WERI-Rb-1 (cell line): ENCODE measurements at places on chromosomes 3 and 15.

DNA sequence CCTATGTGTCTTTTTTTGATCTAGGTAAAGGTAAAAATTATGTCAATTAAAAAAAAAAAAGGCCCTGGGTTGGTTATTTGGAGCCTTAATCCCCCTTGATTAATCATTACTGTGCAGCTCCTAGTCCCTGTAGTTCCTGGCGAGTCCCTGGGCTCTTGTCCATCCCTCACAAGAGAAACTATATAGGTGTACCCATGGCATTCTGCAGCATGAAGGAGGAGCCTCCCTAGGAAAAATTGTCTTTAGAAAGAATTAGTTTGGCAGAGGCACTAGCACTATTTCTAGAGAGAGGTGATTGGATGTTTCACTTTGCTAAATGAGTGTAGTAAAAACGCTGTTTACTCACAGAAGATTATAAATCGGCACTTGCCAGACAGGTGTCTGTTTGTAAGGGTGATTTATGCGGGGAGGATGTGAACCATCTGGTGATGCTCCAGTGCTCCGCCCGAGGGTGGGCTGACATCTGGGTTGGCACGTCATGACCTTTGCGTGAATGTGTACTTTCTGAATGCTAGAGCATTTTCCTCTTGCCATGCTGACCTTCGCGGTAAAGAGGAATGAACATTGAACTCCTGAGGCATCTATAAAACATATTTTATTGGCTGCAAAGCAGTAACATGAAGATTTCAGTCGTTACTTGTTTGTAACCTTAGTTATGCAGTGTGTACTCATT, 12.6 kb downstream of the PLCL2 start:
- peak; percentile 56 for DNase-seq

DNA sequence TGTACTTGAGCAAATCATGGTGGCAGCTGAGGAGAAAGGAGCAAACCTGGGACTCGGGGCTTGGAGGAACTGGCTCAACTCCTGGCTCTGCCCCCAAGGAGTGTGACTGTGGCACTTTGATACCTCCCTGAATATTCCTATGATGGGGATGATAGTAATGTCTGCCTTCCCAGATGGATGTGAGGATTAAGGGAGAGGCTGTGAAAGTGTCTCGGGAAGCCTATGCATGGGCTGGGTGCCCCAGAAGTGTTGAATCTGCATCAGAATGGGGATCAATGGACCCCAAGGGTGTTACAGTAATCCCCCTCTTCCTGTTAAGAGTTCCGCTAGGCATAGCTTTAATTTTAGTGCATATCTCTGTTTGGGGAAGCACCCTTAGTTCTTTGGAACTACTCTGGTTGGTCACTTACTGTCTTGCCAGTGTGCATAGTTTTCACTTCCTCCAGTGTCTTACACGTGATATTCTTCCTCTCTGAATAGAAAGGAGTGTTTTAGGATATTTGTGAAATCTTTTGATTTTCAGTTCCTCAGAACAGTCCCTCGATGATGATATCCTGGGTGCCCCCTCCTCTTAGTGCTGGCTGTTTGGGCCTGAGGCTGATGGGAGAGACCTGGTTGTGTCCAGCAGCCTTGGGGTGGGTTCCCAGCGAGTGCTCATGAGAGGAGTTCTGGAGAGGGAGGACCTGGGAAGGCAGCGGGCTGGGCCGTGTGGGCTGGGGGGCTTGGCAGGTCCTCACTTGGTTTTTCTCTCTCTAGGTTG, 97.5 kb downstream of the CHDH start:
- DNase-seq, result no peak

GRCh38 chr3:143478115-143478693, 358.6 kb downstream of the CHST2 start:
- DNase-seq, result no peak

- DNase-seq, result no peak
Observed at GRCh38 chr3:63927422-63928280, 15.5 kb upstream of the SCAANT1 start.

GRCh38 chr3:17535274-17535673, 207.2 kb downstream of the TBC1D5 start:
- DNase-seq, result no peak

DNA sequence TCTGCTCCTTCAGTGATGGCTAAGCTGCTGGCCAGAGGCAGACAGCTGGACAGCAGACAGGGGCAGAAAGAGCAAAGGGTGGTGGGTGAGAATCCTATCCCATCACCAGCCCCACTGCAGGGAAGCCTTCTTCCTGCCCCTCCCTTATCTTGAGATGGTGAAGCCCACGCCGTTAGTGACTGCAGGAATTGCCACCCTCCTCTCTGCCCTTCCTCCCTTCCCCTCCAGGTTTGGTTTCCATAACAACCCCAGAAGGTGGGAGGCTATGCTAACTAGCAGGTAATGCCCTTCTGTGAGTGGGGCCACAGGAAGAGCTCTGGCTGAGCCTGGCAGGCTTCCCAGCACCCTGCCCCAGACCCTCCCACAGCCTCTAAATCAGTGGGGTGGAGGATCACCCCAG, 32.8 kb downstream of the SCN5A start:
- DNase-seq, result no peak

DNA sequence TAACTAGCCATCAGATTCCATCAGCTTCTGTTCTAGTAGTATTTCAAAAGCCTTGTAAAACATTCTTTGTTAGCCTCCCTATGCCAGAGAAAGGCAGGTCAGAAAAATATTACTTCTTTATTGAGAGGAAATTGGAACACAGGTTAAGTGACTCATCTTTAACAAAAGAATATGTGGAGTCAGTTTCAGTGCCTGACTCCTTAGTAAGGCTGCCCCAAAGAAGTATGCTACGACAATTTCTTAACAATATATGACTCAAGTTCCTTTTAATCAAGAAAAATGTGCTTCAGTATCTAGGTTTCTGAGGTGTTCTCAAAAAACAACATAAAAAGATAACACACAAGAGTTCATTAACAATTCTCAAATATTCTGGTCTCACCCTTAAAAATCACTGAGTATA, 139.2 kb downstream of the VPS13C start:
- no peak for DNase-seq

DNA sequence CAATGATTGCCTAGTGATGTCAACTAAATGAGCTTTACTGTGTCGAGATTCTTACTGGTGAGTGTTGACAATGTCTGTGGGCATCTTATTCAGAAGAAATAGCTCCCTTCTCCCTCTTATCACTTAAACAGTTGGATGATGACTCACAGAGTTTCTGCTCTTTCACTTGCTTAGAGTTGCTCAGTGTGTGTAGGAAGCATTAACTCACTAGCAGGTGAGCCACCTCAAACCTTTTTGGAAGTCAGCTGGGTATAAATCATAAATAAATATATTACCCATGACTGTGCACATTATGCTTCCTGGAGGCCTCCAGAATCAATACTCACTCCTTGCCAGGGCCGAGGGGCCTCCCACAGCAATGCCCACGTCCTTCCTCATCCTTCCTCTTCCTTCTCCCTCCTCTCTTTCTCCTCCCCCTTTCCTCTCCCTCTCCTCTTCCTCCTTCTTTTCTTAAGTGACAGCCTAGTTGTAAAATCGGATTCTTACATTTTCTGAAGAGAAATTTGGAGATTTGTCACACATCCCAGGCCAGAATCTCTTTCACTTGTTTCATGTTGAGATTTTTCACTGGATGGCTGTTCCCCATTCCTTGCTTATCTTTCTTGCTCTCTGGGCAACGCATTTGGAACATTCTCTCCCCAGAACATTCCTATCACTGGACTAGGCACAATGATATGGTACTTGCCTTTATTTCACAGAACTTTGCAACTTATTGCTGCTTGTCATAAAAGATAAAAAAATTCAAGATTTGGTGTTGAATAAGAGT, 17.5 kb downstream of the SHC4 start:
- no peak for DNase-seq

- no peak for DNase-seq
Observed at GRCh38 chr3:101890716-101891115, 41.4 kb downstream of the NFKBIZ start.

- DNase-seq, result no peak
Observed at GRCh38 chr15:65038836-65039235, 6.4 kb upstream of the SLC51B start.

GRCh38 chr15:39124553-39125171, 456.2 kb upstream of the THBS1 start:
- no peak for DNase-seq

DNA sequence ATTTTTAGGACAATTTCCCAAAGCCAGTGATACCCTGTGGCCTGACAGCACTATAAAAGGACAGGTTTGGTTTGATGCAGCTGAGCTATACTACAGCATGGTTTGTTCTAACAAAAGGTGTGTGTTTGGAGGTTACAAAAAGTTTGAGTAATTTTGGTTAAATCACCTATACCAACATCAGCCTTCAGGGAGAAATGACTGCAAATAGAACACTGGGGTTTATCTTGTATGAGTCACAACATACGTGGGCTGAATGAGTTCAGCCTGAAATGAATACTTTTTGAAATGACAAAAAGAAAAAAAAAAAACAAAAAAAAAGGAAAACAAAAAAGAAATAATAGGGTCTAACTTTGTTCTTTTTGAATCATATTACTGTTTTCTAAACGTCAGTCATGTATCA, 345.7 kb downstream of the CNTN3 start:
- DNase-seq, result no peak

- no peak for DNase-seq
Observed at GRCh38 chr3:185477316-185477715, 21.5 kb downstream of the TMEM41A start.

- no peak for DNase-seq
Observed at GRCh38 chr3:86960550-86960949, 30.4 kb downstream of the VGLL3 start.

GRCh38 chr3:174846055-174846454, 13.1 kb upstream of the NAALADL2 start:
- DNase-seq, result no peak

- no peak for DNase-seq
Observed at GRCh38 chr3:160703974-160704373, 27.0 kb downstream of the ARL14 start.

- no peak for DNase-seq
Observed at GRCh38 chr15:61130950-61131942, 97.9 kb downstream of the RORA start.

- DNase-seq, result no peak
Observed at GRCh38 chr3:5929027-5929426, 741.5 kb downstream of the EDEM1 start.

DNA sequence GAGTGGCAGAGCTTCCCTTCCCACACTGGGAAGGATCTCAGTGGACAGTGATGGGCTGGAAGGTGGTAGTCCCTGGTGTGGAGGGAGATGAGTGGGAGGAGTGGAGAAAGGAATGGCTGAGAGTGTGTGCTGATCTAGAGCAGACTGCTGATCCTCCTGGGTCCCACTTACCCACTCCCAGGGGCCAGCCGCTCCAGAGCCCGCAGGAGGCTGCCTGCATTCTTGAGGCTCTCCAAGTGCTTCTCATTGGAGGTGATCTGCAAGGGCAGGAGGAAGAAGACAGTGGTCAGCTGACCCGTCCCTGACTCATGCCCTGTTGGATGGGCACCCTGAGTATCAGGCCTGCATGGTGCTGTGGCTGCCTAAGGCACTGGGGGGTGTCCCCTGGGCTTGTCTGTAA, 50.0 kb downstream of the CTNNB1 start:
- no peak for DNase-seq

GRCh38 chr15:58227706-58228543, 89.7 kb downstream of the AQP9 start:
- peak; percentile 75 for DNase-seq

DNA sequence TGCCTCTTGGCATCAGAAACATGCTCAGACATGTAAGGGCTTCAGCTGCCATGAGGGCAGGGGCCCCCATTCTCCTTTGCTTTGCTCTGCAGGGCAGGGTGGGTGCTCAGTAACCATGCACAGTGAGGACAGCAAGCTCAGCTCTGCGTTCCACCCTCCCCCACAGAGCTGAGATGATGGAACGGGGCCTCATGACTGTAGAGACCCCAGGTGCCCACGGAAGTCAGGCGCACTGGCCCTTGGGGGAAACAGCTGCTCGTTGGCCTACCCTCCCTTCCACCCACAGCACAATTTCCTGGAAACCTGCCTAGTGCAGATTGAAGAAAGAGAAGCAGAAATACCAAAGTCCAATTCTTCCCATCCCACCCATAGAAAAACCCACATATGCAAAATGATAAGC, 10.5 kb downstream of the CTXND1 start:
- DNase-seq, result no peak

- no peak for DNase-seq
Observed at GRCh38 chr15:92451225-92451825, 57.6 kb downstream of the ST8SIA2 start.

- no peak for DNase-seq
Observed at GRCh38 chr15:45776772-45777171, 141.9 kb downstream of the SQOR start.

GRCh38 chr15:83842281-83842680, 188.4 kb downstream of the ADAMTSL3 start:
- no peak for DNase-seq

- no peak for DNase-seq
Observed at GRCh38 chr3:125062904-125063618, 7.3 kb upstream of the HEG1 start.
